Mammary epithelial cell (primary cell): ENCODE measurements at places on chromosomes 11 and 22.
A peak's percentile ranks its signal among the peaks of the same experiment; 100 is the strongest.

DNA sequence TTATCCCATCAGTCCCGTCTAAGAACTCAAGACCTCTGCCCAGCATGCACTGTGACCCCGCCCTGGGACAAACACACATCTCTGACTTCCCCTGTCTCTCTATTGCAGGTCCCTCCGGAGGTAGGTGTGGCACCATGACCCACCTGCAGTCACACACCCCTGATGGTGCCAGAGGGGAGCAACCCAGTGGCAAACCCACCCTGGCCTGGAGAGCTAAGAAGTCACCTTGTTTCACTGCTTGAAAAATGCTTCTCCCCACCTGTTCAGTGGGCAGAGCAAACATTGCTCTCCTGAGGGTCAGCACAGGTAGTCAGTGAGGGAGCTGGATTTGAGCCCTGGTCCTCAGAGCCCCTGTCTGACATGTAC is 23.9 kb downstream of the CAPN1 start:
- DNase-seq: no peak

- no peak for DNase-seq
These were observed 118.0 kb downstream of the SIK3 start for GRCh38 chr11:116980136-116980793.

GRCh38 chr11:120562806-120563425 is 51.4 kb downstream of the GRIK4 start:
- DNase-seq: no peak

DNA sequence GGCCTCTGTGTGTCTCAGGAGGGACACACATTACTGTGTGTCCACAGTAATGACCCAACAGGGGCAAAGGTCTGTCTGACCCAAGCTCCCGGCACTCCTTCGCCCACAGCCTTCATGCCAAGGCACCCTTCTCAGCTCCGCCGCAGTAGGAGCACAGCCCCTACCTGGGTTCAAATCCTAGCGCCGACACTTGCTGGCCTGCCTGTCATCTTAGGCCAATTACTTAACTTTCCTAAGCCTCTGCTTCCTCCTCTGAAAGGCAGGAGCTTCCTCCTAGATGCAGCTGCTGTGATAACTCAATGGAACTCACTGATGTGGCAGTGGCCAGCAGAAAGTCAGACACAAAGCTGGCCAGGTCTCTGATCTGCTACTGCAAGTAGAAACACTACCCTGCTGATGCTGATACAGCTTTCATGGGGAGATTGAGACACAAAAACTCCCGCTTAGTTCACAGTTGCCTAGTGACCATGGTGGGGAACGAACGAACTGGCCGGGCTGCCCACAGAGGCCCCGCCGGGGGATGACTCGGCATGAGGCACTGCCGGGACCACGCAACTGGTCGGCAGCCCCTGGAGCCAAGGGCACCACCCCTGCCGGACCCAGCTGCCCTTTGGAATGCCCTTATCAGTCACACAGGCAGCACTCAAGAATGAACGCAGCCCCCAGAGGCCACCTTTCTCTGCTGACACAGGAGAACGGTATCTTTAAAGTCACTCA is 8.1 kb downstream of the EHD1 start:
- peak; percentile 80 for DNase-seq

DNA sequence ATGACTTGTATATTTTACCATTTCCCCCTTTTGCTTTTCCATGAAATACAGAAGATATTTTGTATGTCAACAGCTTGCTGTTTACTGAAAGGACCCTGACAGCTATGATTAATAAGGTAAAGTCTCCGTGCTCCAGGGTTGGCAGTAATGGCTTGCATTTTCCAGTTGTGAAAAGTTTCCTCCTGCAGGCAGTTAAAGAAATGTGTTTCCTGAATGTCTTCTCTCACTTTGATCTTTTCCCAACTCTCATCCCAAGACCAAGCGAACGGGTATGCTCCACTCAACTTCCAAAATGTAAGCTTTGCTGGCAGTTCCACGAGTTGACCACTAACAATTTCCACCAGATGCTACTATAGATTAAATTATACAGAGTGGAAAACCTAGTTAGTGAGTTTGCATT is 8.9 kb downstream of the FIBIN start:
- no peak for DNase-seq
